Adrenal gland (tissue), 19 donors: ENCODE measurements at places on chromosomes 5 and 9.
A peak's percentile ranks its signal among the peaks of the same experiment; 100 is the strongest.

- DNase-seq = no peak
Observed at GRCh38 chr9:82242285-82242963, 253.9 kb downstream of the SPATA31D1 start.

DNA sequence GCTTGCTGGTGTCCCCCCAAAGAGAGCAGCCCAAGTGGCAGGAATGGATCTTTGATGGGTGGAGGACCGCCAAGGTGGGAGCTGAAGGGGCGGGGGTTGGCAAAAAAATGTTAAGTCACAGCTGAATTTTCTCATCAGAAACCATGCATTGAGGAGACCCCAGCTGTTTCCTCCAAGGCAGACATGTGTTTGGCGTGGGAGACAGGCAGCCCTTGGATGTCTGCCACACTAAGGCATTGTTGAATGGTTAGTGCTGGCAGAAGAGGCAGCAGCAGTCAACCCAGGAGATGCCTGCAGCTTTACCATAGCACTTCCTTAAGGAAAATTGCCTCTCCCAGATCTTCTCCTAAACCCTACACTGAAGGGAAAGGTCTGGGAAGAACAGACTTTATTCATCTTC lies 394.9 kb upstream of the CD180 start:
- no peak for DNase-seq

DNA sequence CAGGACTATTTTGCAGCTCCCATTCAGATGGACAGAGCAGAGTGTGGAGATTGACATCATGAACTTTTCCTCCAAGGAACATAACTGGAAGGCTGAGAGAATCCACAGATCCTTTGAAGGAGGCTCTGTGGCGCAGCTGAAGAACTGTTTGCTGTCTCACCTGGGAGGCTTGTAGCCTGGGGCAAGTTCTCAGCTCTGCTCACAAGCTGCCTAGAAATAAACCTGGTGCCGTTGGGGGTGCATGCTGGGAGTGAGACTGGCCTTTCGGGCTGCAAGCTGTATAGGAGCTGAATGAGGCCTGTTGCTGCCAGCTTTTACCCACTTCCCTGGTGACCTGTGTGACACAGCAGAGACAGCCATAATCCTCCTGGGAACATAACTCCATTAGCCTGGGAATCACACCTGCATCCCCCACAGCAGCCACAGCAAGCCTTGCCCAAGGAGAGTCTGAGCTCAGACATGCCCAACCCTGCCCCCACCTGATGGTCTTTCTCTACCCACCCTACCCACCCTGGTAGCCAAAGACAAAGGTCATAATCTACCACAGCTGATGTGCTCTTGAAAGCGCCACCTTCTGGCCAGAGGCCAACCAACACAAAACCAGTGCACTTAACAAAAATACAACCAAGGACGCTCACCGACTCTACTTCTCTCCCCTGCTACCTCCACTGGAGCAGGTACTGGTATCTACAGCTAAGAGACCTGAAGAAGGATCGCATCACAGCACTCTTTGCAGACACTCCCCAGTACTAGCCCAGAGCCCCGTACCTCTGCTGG lies 205.1 kb upstream of the MRPS30 start:
- DNase-seq = no peak

GRCh38 chr9:75531588-75531987 lies 358.9 kb upstream of the PCSK5 start:
- no peak for DNase-seq

GRCh38 chr5:137061382-137061781 lies 437.7 kb downstream of the SPOCK1 start:
- DNase-seq = no peak

DNA sequence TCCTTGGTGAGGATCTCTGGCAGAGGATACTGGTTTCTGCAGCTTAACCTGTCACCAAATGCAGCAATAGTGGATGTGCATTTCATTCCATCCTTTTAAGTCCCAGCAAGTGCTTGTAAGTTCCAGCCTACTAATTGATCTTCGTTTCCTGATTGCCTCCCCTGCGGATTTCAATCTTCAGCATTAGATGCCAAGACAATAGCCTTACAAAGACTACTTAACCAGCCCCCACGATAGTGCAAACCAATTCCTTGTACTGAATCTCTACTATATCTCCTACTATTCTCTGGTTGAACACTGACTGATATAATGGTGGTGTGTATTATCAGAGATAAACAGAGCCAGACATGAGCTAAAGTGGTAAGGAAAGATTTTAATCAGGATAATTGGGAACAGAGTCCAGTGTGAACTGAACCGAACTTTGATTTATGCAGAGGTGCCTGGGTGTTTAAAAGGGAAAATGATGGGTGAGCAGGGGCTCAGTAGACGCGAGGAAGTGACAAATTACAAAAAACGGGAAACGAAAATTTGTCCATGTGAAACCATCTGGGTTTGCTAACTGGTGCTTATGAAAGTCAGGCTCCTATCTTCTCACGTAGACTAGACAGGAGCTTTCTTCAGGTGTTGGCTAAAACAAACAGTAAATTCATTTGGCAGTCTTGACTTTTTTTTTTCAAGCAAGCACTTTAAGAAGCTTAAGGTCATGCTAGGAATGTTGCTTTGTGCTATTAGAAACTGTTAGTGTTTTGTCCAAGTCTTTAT lies 106.9 kb upstream of the ST8SIA4 start:
- DNase-seq = no peak

DNA sequence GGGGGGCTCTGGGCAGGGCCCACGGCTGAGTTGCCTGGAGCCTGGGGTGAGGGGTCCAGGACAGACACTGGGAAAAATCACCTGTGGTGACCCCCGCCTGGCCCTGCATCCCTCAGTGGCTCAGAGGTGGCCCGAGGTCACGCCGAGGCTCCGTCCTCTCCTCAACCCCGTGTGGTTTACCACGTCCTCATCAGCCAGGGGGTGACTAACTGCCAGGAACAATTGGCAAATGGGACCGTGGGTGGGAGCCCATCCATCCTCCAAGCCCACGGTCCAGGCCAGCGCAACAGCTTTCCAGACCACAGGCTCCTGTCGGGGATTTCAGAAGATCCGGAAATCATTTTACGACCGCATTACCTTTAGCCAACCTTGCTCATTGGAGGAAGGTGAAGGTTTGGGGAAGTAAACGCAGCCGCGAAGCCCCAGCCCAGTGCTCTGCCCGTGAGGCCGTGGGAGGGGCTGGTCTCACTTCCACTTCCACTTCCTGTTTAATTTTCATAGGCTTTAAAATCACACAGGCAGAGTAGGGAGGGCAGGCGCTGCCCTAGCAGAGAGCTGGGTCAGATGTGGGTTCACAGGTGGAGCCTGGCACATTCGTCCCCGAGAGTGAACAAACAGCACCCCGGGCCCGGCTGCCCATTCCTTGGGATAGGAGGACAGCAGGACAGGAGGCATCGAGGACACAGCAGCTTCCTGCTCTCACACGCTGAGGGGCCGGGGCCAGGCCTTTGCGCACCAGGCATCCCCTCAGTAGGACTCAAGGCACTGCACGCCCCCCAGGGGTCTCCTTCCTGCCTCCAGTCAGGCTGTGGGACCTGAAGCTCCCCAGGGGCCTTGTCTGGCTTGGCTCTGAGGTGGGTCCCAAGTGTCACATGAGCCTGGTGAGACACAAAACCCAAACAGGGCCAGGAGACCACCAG lies 19.8 kb upstream of the SLC9A3 start:
- DNase-seq = peak; percentile 38

- peak; percentile 71 for DNase-seq
Observed at GRCh38 chr9:84139296-84140070, 158.9 kb downstream of the RMI1 start.

DNA sequence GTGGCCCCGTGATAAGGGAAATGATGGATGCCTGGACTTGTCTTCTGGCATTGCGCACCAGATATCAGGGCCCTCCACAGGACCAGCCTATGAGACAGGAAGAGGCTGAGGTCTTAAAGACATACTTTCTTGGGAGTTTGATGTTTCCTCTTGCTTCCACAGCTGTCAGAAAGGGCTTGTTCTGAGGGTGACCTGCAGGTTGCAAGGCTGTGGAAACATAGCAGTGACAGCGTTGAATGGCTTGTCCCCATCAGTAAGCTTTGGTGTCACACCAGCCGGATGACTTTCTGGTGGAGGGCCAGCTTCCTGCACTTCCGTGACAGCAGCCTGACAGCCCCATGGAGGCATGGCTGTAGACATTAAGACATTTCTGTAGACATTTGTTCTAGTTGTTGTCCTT lies 143.2 kb downstream of the C9orf152 start:
- peak; percentile 34 for DNase-seq

GRCh38 chr5:72920690-72921502 lies 34.9 kb upstream of the FCHO2 start:
- DNase-seq = no peak

DNA sequence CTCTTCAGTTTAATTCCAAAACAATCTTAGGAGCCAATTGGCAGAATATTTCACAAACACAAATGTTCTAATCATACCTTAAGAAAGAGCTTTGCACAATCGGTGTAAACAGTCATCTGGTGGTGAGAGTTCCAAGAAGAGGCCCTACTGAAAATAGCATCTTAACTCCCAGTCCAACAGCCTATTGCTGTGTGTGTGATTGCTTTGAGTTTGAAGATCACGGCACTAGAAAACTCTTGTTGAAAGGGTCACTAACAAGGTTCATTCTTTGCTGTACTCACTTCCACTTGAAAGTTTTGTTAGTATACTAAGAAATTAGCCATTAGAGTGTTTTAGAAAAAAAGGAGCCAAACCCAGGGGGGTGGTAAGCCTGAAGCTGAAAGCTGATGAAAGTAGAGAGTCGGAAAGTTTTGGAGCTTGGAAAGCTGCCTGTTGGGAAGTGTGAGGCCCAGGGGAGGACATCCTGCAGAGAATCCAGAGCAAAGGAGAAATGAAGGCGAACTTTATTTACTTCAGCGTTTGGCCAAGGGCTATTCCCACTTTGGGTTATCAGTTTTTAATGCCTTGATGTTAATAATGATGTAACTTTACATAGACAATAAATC lies 180.3 kb upstream of the GHR start:
- no peak for DNase-seq

DNA sequence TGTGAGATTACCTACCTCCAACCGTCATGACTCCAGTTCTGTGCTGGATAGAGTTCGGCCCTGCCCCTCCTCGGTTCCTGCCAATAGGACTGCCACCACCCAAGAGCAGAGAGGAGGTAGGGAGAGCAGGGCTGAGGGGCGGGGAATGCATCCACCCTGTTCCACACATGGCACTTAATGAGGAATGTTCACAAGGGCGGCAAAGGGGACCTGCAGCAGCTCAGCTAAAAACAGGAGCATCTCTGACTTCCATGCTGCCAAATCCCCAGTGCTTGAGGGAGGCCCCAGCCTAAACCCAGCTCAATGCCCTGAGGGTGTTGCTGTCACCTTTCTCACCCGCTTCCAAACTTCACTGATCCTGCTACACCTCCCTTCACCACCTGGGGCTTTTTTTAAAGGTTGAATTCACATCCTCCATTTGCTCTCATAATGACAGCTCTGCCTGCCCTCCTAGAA lies 7.8 kb upstream of the DELE1 start:
- DNase-seq = no peak

- no peak for DNase-seq
Observed at GRCh38 chr9:133545494-133546286, 11.2 kb downstream of the ADAMTSL2 start.

GRCh38 chr5:147887930-147888329 lies 9.4 kb downstream of the SCGB3A2 start:
- DNase-seq = no peak

GRCh38 chr5:109928811-109929210 lies 239.1 kb downstream of the MAN2A1 start:
- no peak for DNase-seq

DNA sequence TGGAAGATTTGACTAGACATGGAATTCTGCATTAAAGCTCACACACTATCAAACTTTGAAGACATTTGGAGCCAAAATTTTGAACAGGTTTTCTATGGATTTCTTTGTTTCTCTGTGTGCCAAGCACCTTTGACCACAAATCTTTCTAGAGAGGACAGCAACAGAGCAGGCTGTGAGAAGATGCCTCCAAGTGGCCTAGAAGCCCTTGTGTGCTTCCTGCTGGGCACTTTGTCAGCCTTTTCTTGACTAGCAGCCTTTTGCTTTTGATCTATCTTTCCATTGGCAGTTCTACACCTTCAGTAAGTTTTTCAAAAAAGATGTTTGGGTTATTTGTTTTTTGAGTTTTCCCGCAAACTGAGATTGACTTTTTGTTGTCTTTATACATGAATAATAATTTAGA lies 84.6 kb downstream of the SNX24 start:
- DNase-seq = no peak

GRCh38 chr9:97980479-97980803 lies 2.7 kb upstream of the ANP32B start:
- DNase-seq = no peak

DNA sequence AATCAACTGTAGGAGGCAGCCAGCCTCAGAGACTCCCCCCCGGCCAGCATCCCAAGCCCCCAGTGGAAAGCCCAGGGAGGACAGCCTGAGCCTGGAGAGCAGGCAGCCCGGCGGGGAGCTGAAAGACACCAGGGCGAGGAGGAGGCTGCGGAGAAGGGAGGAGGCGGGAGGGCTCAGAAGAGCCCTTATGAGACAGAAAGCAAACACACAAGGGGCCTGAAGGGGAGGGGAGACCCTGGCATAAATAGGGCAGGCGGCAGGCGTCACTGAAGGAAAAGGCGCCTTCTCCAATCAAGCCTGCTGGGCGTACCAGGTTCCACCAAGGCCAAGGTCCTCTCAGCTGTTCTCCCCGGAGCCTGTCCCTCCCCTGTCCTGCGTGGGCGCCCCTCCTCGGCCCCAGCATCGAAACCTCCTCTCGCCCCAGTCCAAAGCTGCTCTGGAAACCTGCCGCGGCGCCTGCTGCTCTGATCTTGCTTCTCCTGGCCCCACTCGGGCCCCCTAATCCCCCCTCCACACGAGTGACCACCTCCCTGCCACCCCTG lies 1.3 kb downstream of the SLC9A3 start:
- DNase-seq = no peak

DNA sequence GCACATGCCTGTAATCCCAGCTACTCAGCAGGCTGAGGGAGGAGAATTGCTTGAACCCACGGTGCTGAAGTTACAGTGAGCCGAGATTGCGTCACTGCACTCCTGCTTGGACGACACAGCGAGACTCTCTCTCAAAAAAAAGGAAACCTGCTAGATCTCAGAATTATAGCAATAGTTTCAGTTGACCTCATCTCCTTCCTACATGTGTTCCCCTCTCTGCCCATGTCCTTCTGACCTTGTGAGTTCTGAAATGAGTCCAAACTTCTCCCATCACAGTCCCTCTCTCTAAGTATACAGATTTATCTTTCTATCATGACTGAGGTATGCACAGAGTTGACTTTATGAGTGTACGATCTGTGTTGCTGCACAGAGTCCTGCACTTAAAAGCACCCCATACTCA lies 44.6 kb upstream of the SHOC1 start:
- DNase-seq = peak; percentile 77

GRCh38 chr5:171419688-171420430 lies 412 bp downstream of the FGF18 start:
- DNase-seq = peak; percentile 51

DNA sequence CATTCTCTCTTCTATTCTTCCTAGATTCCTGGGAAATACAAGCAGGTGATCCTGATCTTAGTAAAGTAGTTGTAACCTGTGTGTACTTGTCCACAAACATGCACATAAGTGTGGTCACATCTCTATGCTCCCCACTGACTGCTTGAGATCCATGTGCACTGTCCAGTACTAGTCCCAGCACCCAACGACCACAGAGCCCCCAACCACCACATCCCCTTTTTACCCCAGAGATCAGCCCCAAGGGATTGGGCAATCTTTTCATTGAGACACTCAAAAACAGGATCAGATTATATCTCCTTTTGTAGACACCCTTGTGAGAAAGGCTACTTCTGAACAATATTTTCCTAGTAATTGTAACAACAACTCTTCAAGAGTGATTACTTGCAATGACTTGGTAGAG lies 240.6 kb downstream of the ACTL7B start:
- no peak for DNase-seq

GRCh38 chr9:13750061-13750460 lies 470.6 kb upstream of the MPDZ start:
- DNase-seq = no peak

GRCh38 chr5:172717481-172718195 lies 53.4 kb downstream of the DUSP1 start:
- no peak for DNase-seq
